ENCODE measurements at places on chromosomes 11 and 22.

DNA sequence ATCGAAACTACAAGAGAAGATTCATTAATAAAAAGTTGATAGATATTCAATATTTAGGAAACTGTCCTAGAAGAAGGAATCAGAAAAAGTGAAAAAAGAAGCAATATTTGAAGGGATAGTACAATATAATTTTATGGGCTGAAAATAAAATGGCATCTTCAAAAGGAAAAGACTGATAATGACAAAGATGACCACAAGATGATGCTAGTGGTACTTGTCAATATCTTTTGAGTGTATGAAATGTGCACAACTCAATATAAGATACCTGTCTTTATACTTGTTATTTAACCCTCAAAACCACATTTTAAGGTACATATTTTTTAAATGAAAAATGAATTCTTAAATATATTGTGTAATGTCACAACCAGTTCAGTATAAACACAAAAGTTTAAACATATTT is 1059.6 kb upstream of the RAG2 start:
- no peak for DNase-seq

DNA sequence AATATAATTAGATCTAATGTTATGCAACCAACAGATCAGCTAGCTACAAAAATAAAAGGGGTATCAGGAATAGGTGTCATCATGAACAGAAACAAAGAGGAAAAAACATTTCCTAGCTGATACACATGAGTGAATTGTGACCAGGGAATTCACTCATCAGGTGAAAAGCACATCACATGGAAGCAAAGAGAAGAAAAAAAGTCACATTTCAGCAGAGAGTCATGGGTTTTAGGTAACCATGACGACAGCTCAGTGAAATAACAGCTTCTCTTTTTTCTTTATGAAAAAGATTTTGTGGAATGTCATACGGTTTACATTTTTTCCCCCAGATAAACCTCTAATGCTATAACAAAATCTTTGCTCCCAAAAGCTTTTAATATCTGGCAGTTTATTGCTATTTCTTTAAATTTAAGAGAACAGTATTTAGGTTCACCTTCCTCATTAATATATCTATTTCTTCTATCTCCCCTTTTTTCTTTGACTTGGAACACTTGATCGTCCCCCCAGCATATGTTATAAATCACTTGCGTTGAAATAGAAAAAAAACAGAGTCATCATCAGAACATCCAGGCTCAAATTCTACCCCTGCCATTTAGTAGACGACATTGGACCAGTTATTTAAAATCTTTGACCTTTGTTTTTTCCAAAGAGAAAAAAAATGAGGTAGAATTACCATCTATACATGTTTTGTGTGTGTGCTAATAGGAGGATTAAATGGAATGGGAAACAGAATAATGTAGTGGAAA is 5.3 kb downstream of the TYR start:
- no peak for DNase-seq

GRCh38 chr11:1293619-1294015 is 15.8 kb downstream of the TOLLIP start:
- DNase-seq: no peak

DNA sequence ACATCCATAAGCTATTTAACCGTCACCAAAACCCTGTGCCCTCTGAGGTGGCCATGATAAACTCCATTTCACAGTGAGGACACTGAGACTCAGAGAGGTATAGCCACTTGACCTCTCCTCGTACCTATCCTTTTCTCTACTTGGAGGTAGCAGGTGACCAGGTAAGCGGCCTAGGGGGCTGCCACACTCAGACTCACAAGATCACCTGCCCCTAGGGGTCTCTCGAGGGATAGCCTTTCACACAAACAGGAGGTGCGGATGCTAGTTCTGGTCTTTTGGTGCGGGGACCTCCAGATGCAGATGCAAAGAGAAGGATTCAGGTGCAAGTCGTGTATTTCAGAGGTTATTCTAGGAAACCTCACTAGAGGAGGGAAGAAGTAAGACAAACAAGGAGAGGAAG is 14.6 kb downstream of the MS4A18 start:
- DNase-seq: no peak

DNA sequence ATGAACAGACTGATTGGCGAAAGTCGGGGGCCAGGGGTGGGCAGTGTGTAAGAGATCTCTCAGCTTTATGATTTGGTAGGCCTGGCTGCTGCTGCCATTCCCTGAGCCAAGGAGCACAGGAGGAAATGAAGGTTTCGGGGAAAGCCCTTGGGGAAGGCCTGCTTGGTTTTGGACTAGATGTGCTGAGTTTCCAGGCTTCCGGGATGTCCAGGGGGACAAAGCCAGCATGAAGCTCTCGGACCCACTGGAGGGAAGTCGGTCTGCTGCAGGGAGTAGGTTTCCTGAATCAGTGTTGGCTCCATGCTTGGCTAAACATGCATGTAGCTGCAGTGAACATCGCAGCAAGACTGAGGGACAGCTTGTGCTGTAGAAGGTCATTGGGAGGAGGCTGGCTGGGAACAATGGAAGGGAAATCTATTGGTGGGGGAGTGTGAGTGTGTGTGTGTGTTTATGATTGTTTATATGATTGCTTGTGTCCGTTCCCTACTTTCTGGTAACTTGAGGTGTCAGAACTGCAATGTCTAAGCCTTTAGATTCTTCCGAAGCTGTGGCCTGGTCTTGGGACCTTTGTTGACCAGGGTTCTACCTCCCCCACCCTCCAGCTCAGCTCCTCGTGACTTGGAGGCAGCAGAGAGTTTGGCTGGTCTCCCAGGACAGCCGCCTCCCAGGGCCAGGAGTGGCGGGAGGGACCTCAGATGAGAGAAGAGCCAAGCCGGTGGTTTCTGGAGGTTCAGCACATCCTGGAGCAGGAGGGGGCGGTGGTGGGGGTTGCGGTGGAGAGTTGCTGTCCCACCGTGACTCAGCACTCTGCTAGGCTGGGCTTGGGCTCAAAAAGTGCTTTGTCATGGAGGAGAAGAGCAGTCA is 4.0 kb upstream of the FTH1 start:
- DNase-seq: peak; percentile 9

- no peak for DNase-seq
Observed at GRCh38 chr22:30045901-30046715, 34.2 kb upstream of the HORMAD2 start.

DNA sequence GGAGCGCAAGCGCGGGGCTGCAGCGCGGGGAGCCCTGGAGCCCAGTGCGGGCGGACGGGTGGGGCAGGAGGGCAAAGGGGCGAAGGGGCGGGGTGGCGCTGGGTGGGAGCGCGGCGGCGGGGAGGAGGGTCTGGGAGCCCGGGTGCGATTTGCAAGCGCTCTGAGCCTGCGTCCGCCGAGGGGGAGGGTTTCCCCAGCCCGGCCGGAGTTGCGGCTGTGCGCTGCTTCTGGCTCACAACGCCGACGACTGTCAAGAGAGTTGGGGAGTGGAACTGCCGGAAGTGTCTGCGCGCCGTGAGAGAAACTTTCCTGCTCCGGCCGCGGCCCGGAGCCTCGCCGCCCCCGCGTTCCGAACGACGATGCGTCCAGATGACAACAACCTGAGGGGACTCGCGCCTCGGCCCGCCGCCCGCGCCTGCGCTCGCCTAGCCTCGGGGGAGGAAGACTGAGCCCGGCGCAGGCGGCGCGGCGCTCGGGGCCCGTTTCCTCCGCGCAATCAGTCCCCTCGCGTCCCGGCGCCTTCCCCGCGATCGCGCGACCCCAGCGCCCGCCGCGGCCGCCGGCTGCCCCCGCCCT is at the start of gene ARHGAP42:
Gene ARHGAP42, plus strand, starts transcription at position 235 of the 576 bp plus-strand sequence. CDS start 391 bp downstream, outside the sequence.
- no peak for DNase-seq

GRCh38 chr11:58573451-58574104 is 2.1 kb downstream of the LPXN start:
- no peak for DNase-seq

GRCh38 chr22:42855211-42855610 is 1.9 kb downstream of the ARFGAP3 start:
- no peak for DNase-seq

- DNase-seq: no peak
Observed at GRCh38 chr11:25727944-25728343, 604.0 kb upstream of the ANO3 start.

- no peak for DNase-seq
Observed at GRCh38 chr11:90919332-90919731, 696.5 kb upstream of the CHORDC1 start.

DNA sequence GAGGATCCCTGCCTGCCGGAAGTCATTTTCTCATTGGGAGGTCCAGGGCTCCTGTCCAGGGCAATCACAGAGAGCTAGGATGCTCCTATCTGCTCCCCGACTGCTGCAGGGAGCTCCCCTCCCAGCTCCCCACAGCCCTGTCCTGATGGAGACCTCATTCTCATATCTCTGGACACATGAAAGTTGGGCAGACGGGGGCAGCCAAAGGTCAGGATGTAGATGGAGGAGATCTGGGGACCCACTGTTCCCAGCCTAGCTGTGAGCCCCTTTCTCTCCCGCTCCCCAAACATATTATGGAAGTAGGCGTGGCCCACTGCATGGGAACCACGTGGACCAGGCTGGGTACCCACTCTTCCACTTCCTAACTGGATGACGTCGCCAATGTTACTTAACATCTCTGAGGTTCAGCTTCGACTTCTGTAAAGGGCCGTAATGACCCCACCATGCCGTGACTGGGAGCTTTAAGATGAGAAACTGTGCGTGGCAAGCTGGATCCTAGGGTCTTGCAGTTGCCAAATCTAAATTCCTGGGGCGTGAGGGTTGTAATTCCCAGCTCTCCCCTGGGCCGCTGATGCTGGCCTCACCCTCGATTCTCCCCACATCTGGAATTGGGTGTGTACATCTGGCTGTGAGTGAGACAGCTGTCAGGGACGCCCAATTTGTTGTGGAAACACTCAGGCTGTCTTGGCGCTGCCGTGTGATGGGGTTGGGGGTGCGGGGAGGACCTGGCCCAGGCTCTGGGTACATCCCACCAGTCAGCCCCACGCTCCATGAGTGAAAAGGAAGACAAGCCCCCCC is 1.8 kb downstream of the CDC42EP2 start:
- DNase-seq: no peak

- no peak for DNase-seq
Observed at GRCh38 chr22:39712751-39713525, 142.4 kb downstream of the CACNA1I start.

DNA sequence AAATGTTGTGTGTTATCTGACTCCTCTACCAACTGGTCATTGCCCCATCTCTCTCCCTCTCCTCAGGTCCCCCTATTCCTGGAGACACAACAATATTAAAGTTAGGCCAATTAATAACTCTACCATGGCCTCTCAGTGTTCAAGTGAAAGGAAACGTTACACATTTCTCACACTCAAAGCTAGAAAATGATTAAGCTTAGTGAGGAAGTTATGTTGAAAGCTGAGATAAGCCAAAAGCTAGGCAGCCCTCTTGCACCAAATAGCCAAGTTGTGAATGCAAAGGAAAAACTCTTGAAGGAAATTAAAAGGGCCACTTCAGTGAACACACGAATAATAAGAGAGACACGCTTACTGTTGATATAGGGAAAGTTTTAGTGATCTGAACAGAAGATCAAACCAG is 6.9 kb downstream of the DLG2 start:
- DNase-seq: no peak

- no peak for DNase-seq
Observed at GRCh38 chr22:22171357-22172218, 73.0 kb upstream of the VPREB1 start.

DNA sequence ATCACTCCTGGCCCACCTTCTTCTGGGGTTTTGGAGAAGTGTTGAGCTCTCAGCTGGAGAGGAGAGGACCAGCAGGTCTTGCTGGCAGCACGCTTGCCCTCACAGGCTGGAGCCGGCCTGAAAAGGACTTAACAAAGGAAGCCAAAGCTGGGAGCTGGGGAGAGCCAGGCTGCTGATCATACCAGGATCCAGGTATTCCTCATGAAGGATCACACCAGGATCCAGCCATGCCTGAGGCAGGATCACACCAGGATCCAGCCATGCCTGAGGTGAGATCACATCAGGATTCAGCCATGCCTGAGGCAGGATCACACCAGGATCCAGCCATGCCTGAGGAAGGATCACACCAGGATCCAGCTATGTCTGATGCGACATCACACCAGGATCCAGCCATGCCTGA is 17.0 kb downstream of the MRGPRD start:
- no peak for DNase-seq

DNA sequence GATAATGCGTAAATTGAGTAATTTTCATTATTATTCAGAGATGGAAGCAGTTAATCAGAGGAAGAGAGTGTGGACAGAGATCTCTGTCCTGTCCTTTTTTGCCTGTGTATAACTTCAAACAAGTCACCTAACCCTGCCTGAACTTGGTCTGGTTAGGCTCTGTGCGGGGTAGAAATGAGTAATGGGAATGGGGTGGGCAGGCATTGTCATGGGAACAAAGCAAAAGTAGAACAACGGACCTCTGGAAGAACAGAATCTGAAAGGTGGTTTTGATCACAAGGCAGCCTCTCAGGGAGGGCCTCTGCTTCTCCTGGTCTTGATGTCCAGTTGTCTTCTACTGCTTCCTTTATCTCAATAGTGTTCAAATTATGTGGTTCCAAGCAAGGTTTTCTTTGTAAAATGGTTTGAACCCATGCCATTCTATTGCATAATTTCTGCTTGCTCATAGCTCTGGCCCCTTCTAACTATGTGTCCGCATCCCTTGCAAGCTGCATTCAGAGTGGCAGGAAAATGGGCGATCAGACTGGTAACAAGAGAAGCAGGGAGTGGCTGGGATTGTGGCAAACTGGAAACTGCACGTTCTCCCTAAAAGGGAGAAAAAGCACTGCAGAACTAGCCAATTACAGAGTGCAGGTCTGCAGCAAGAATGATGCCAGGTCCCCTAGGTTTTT is 76.1 kb downstream of the PRR5L start:
- no peak for DNase-seq

DNA sequence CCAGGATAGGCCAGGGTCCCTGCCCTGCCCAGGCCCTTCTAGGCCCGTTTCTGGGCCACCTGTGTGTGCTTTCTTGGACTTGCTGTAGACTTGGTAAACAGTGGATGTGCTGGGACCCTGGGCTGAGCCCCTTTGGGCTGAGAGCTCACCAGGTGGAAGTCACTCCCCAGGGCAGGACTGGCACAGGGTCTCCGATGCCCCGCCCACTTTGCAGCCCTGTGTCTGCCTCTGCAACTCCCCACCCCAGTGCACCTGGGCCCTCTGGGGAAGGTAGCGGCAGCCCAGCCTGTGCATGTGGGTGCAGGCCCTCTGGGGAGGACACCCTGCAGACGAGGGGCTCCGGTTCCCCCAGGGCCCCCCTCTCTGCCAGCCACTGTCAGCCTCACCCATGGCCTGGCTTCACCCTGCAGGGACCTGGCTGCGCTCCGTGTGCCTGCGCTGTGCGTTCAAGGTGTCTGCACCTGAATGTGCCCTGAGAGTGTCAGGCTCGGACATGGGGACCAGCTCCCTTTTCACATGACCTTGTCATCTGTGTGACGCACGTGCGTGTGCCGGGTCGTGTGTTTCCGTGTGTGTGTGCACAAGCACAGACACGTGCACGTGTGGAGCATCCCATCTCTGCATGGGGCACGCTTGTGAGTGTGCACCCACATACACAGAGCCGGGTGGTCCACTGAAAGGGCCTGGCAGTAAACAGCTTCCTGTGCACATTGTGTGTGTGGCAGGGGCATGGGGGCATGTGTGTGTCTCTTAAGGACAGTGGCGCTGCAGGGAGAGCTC is 118.5 kb downstream of the KCNQ1OT1 start:
- no peak for DNase-seq

- DNase-seq: peak; percentile 36
Observed at GRCh38 chr11:84022201-84022600, 736.0 kb upstream of the CCDC90B start.
